ENCODE measurements at places on chromosomes 5 and 9.

DNA sequence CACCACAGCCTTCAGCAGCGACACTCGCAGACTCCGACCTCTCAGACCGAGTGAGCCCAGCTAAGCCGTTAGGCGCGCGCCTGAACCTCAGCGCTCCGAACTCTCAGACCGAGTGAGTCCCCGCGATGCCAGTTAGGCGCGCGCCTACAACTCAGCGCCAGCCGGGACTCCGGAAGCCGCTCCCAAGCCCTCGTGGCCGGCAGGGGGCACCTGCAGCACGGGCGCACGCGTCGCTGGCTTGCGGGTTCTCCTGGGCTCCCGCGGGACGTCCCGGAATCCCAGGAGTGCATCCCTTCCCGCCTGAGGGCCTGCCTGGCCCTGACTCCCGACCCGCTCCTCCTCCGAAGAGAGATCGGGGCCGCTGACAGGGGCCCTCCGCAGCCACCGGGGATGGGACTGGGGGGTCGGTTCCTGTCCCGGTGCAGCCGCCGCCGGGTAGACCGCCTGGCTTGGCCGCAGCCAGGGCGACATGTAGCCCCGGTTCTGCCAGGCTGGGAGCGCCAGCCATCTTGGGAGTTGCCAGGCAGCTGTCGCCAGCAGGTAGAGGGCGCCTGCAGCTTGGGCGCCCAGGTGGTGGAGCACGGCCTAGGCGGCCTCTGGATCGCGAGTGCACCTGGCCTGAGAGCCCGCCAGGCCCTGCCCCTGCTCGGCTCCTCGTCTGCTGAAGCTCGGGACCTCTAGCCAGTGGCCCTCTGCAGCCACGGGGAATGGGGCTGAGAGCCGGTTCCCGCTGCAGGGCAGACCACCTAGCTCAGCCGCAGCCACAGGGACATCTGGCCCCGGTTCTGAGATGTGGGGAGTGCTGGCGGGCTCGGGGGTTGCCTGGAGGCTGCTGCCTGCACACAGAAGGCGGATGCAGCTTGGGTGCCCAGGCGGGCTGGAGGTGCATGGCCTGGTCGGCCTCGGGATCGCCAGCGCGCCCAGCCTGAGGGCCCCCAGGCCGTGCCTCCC is at the start of gene ANKRD18A:
Gene ANKRD18A, minus strand, starts transcription at position 114 of the 951 bp plus-strand sequence. CDS start 311 bp downstream, outside the sequence.
- peak; percentile 85 for ATAC-seq

DNA sequence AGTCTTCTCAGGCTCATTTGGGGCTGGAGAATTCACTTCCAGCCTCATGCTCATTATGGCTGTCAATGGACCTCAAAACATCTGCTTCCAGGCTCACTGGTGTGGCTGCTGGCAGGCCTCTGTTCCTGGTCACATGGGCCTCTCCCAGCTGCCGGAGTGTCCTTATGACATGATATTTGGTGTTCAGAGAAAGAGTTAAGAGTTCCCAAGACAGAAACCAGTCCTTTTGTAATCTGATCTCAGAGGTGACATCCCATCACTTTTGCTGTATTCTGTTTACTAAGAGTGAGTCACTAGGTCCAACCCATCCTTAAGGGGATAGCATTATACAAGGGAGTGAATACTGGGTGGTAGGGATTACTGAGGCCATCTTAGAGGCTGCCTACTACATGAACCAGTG is 104.6 kb downstream of the CACNA1B start:
- no peak for ATAC-seq

DNA sequence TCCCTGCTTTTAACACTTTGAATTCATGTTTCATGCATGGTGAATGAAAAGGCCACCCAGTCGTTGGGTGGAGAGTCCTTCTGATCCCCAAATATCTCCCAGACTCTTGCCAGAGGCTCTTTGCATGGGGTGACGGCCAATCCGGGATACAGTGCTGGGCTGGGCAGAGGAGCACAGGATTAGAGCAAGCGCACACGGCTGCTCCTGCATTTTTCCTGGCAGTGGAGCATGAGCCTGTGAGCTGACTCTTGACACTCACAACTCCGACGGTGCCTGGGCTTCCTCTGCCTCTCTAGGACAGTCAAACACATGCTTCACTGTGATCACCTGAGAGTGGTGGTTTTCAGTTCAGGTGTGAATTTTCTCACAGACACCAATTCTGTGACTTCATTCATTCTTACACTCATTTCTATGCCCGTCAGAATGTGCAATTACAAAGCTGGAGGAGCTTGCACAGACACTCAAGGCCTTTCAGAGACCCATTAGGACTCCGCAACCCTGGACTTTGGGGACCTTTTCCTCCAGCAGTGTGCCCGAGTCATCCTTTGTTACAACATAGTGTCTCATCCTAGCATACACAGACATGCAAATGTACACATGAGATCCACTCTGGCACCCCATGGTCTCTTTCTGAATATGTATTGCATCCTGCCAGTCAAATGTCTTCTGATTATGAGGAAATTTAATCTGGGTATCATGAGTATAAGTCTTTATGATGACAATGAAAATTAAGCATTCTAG is 206.6 kb downstream of the ICE1 start:
- no peak for ATAC-seq

DNA sequence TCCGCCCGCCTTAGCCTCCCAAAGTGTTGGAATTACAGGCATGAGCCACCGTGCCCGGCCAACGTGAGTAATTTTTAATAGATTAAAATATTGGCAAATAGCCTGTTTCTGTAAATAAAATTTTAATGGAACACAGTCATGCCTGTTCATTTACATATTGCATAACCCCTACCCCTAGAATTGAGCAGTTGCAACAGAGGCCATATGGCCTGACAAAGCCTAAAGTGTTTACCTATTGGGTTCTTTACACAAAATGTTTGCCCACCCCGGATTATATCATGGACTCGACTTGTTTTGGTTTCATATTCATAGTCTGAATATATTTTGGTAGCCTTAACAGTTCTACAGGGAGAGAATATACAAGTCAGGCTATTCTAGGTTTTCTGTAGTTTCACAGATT is 5.3 kb downstream of the NSA2 start:
- ATAC-seq: no peak

GRCh38 chr9:134963546-134963945 is 45.8 kb upstream of the FCN1 start:
- ATAC-seq: no peak

- no peak for ATAC-seq
Measured at GRCh38 chr9:116137581-116137980, 16.0 kb upstream of the PAPPA start.

- ATAC-seq: peak; percentile 97
Measured at GRCh38 chr9:131382850-131383729, 10.8 kb upstream of the PRRC2B start.

GRCh38 chr9:20582150-20582549 is 40.1 kb downstream of the MLLT3 start:
- ATAC-seq: no peak

DNA sequence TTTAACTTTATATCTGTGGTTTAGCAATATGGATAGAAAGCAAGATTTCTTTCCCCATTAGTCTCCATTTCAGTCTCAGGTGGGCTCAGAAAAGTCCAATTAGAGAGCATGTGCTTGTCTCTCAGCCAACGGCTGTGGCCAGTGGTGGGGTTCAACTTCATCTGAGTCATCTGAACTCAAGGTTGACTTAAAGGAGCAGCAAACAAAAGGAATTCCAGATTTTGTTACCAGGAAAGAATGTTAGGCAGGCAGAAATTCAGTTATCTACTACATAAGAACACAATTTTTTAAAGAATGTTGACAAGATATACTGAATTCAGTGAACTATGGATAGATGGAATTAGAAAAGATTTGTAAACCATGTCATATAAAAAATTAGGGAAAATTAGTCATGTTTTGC is 784.1 kb downstream of the MAT2B start:
- no peak for ATAC-seq

- peak; percentile 31 for ATAC-seq
Measured at GRCh38 chr5:72938206-72938605, 17.6 kb upstream of the FCHO2 start.

DNA sequence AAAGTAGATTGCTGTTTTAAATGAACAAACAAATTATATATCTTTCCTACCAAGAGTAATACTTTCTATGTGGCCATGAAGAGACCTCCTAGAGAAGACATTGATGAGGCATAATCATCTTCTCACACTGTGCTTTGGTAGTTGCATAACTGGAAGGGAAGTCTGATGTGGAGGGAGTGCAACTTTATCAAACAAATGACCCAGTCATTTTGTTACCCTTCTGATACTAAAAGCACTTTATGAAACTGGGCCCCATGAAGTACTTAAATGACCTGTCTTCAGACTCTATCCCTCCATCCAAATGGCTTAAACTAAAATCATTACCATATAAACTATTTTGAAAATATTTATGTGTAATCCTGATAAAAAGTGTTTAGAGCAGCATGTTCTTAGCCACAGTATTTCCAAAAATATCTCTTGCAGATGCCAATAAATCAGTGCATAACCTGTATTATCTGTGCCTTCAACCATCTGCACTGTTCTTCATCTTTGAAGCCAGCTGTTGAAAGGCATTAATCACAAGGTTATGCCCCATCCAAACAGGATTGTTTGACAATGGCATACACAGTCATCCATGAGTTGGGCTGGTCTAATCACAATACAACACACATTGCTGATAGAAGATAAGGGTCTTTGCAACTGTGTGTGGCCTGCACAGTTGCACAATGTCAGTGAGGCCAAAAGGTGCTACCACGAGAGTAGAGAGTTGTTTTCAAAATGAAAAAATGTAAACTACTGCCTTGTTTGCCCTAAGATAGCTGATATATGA is 31.9 kb upstream of the MIER3 start:
- no peak for ATAC-seq

DNA sequence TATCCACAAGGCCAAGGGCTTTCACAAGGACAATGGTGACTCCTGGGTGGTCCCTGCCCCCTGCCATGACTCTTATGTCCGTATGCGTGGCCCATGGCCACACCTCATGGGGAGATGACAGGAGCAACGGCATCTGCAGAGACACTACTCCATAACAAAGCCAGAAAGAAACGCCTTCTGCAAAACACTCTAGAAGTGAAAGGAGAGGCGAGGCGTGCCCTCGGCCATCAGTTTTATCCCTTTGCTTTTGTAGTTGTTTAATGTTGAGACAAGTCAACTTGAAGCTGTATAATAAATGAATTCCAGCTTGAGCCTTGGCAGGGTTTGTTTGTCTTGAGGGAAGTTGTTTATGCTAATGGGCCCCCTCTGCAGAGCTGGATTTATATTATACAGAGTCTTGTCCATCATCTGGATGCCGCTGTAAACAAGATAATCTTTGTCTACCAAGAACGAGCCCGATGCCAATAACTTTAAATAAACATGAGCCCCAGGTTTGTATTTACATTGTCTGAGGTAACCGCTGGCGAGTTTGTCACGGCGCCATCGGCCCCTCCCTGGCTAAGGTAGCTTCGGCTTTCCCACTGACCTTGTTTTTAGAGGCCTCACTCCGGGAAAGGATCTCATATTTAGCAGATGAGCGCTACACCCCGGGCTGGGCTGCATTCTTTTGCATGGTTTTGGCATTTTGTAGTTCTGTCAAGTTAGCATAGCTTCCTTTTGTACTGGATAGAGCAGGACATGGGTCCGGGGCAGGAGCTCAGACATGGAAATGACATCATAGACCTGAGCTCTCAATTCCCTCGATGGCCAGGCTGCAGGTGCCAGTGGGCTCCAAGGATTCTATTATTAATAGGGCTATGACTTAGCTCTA is 165.3 kb downstream of the ERCC6L2 start:
- ATAC-seq: peak; percentile 35

DNA sequence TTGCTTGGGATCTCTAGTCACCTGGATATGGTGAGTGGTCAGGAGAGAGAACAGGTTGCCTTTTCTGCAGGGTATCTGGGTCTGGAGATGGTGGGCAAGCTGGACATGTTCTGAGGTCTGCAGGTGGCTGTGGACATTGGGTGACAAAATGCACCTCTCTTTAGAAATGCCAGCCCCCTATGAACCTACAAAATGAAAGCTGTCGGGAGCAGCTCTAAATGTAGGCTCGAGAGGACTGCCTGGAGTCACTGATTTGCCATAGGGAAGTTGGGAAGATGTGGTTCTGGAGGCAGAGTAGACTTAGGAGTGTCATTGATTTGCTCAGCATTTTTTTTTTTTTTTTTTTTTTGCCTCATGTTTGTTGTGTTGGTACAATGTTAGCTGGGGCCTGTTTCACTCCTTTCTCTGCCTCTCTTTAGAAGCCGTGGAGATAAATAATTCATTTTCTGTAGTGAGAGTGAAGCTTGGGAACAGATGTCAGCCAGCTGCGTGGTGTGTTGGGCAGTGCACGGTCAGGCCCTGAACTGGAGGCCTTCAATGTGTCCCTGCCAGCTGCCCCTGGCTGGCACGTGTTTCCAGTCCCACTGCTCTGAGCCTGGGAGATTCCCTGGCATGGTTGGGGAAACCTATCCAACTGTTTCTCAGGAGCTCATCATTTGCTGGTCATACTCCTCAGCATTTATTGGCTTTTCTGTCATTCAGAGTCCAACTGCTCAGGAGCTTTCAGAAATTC is 5.4 kb downstream of the RGS3 start:
- ATAC-seq: no peak

- no peak for ATAC-seq
Measured at GRCh38 chr5:94778732-94779131, 160.3 kb downstream of the SLF1 start.

- no peak for ATAC-seq
Measured at GRCh38 chr9:25442526-25442925, 235.7 kb downstream of the TUSC1 start.

GRCh38 chr5:15191012-15191411 is 309.0 kb upstream of the FBXL7 start:
- ATAC-seq: no peak

- ATAC-seq: no peak
Measured at GRCh38 chr9:95515272-95516113, 1.3 kb downstream of the PTCH1 start.

GRCh38 chr5:137594717-137595116 is 95.6 kb upstream of the SPOCK1 start:
- no peak for ATAC-seq

DNA sequence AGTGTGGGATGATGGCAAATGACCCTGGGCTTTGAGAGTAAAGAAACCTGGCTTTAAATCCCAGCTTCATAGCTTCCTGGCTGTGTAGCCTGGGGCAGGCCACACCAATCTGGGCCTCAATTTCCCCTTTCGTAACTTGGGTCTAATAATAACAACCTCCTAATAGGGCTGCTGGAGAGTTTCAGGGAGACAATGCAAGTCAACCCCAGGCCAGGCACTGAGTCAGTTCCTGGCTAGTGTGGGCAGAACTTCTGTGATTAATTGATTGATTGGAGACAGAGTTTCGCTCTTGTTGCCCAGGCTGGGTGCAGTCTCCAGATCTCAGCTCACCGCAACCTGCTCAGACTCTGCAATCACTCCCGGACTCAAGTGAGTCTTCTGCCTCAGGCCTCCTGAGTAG is 3.3 kb upstream of the SH2D3C start:
- no peak for ATAC-seq

GRCh38 chr5:34737731-34738130 is 81.6 kb downstream of the RAI14 start:
- ATAC-seq: no peak

DNA sequence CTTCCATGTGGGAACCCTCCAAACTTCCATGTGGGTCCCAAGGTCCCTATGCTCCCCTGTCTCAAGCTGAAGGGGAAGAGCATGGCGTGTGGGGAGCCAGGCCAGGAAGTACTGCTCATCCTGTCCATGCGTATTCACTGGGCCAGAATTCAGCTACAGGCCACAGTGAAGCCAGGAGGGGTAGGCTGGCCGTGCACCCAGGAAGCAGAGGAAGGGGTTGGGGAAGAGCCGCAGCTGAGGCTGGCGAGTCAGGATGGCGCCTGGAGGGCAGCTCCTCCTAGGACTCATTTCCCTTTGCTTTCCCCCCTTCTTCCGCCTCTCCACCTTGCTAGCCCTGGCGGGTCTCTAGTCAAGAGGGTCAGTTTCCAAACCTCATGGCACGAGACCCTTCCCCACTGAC is 57.4 kb downstream of the ROPN1L start:
- no peak for ATAC-seq

GRCh38 chr9:79701651-79702050 is 129.9 kb downstream of the TLE4 start:
- ATAC-seq: peak; percentile 39

GRCh38 chr9:131275332-131276093 is 797 bp downstream of the FAM78A start:
- no peak for ATAC-seq

All from gastroesophageal sphincter (tissue), 4 donors.